Tibial artery (tissue), 4 donors: ENCODE measurements at places on chromosomes 12 and 14.

DNA sequence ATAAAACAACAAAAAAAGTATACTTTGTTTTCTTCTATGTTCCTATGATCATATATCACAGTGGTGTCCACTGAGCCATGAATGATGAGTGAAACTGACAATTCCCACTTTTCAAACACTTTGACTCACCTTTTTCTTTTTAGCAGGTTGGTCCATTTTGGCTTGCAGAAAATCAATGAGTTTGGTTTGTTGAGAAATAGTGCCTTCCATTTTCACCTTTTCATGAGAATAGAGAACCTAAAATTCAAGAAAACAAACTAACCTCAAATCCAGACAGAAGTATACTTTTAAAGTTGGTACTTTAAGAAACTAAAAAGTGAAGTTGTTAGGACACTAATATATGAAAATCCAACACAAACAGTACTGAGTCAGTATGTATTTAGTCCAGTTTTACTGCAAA lies 52.4 kb downstream of the PRKAB1 start:
- DNase-seq = no peak
- H3K27ac ChIP-seq = no peak overlapping the region
- no peak overlapping the region for H3K4me3 ChIP-seq
- H3K27me3 ChIP-seq = no peaks in the 10 kb centered on the region
- H3K36me3 ChIP-seq = no peaks in the 10 kb centered on the region

- no peak for DNase-seq
- H3K27ac ChIP-seq = no peak overlapping the region
- no peaks in the 10 kb centered on the region for H3K4me1 ChIP-seq
Measured at GRCh38 chr12:121440768-121441167, 40.9 kb downstream of the RNF34 start.

DNA sequence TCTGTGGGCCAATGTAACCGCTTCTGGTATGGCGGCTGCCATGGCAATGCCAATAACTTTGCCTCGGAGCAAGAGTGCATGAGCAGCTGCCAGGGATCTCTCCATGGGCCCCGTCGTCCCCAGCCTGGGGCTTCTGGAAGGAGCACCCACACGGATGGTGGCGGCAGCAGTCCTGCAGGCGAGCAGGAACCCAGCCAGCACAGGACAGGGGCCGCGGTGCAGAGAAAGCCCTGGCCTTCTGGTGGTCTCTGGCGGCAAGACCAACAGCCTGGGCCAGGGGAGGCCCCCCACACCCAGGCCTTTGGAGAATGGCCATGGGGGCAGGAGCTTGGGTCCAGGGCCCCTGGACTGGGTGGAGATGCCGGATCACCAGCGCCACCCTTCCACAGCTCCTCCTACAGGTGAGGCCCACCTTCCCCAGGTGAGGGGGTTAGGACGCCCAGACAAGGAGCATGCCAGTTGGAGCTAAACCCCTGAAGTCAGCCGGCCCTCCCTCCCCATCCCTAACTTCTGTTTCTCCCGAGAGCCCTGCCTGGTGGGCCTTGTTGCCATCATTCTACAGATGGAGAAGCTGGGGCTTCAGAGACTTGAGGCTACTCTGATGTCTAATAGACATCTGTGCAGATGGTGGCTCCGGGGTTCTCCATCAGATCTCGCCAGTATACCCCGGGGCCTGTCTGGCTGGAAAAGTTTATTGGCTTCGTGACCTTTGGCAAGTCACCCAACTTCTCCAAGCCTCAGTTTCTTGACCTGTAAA lies 25.3 kb downstream of the PAPLN start:
- H3K27ac ChIP-seq = no peak overlapping the region
- no peaks in the 10 kb centered on the region for H3K27me3 ChIP-seq
- no peak overlapping the region for H3K4me3 ChIP-seq
- DNase-seq = no peak
- peaks cover 23% of the 10 kb centered on the region for H3K36me3 ChIP-seq
- no peaks in the 10 kb centered on the region for H3K4me1 ChIP-seq

DNA sequence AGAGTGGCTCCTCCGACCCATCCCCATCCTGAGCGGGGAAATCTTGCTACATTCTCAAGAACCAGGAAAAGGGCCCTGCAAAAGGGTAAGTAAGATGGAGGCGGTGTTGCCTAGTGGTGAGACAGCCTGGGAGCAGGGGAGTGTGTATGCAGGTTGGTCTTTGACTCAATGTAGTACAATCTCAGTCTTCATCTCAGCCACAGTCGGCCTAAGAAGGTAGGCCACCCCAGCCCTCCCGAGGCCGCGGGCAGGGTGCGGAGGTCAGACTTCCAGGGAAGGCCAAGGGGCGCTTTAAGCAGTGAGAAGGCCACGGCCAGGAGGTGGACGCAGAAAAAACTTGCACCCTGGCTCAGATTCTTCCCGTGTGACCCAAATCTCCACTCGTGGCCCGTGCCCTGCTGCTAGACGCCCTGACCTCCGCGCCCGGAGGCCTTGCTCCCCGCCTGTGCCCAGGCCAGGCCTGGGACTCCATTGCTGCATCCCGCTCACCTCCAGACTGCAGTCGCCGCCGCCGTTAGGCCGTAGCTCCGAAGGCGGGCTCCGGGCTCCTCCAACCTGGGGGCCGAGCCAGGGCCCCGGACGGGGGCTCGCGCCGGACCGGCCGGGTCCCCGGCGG lies 435 bp downstream of the FOXM1 start:
- DNase-seq = no peak
- H3K27me3 ChIP-seq = no peaks in the 10 kb centered on the region
- H3K4me1 ChIP-seq = no peaks in the 10 kb centered on the region
- H3K36me3 ChIP-seq = no peaks in the 10 kb centered on the region
- peak overlapping the region; percentile 92 for H3K27ac ChIP-seq

GRCh38 chr14:80602946-80603345 lies 338.6 kb downstream of the CEP128 start:
- no peaks in the 10 kb centered on the region for H3K36me3 ChIP-seq
- no peak overlapping the region for H3K27ac ChIP-seq
- H3K4me3 ChIP-seq = no peak overlapping the region
- H3K27me3 ChIP-seq = no peaks in the 10 kb centered on the region
- no peak for DNase-seq
- no peaks in the 10 kb centered on the region for H3K4me1 ChIP-seq

DNA sequence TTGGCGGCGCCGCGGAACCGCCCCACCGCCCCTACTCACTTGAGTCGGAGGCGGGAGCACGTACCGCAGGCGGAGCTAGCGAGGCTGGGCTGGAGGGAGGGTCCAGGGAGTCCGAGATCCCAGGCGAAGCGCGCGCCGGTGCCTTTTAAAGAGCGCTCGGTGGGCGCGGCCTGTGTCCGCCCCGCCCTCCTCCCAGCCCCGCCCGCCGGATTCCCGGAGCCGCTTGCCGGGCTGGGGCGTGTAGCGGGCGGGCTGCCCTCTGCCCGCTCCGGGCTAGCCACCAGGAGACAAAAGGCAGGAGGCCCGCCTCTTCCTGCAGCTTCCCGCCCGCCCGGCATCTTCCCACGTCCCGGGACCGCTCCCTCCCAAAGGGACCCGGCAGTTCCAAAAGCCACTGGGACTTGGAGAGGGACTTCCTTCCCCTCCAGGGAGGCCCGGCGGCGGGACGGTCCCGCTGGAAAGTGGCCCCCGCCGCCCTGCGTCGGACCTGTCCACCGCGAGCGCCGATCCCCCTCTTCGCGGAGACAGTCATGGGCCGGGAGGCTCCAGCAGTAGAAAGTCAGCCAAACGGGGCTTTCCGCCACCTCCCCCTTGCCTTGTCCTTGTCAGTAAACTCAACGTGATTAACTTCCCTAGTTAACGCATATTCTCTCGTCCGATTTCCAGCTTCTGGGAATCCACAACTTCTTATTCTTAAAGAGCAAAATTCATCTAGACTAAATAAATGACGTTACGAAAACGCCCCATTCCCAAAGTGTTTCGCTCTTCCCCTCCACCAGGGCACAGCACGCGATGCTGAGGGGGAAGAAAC lies at the start of gene CSRP2:
Gene CSRP2, minus strand, starts transcription at position 121 of the 811 bp plus-strand sequence. CDS start 12,759 bp downstream, outside the sequence.
- H3K4me3 ChIP-seq = peak within 1 kb of the TSS; percentile 70
- H3K36me3 ChIP-seq = no peaks in the 10 kb centered on the region
- H3K27me3 ChIP-seq = no peaks in the 10 kb centered on the region
- peak; percentile 97 for DNase-seq
- H3K27ac ChIP-seq = peak within 1 kb of the TSS; percentile 98

DNA sequence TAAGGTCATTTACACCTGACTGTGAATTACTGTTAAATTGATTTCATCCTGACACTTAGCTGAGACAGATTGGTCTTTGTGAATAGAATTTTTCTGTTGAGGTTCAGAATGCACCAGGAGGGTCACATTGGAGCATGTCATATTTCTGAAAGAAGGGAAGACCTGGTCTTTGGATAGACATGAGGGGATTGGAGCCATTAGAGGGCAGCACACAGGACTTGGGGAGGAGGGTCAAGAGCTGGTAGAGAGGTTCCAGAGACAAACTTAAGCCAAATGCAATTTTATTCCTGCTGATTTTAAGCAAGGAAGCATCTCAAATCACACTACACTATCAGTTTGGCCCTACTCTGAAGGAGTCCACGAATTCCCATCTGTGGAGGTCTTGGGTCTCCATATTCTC lies 41.1 kb downstream of the GUCY2C start:
- no peaks in the 10 kb centered on the region for H3K27me3 ChIP-seq
- no peak overlapping the region for H3K4me3 ChIP-seq
- no peaks in the 10 kb centered on the region for H3K4me1 ChIP-seq
- H3K36me3 ChIP-seq = no peaks in the 10 kb centered on the region
- no peak overlapping the region for H3K27ac ChIP-seq
